ENCODE measurements at places on chromosomes 16 and 17.
A peak's percentile ranks its signal among the peaks of the same experiment; 100 is the strongest.

DNA sequence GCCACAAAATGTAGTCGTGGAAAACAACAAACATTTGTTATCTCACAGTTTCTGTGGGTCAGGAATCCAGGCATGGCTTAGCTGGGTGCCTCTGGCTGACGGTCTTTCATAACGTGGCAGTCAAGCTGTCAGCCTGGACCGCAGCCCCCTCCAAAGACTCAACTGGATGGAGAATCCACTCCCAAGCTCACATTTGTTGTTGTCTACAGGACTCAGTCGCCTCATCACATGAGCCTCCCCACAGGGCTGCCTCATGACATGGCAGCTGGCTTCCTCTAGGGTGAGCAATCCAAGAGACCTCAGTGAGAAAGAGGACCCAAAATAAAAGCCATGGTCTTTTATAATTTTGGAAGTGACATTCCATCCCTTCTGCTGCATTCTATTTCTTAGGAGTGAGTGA is 34.7 kb upstream of the AKAP1 start:
- DNase-seq: no peak

GRCh38 chr17:50169121-50169764 is 3.4 kb downstream of the SGCA start:
- DNase-seq: peak; percentile 30

DNA sequence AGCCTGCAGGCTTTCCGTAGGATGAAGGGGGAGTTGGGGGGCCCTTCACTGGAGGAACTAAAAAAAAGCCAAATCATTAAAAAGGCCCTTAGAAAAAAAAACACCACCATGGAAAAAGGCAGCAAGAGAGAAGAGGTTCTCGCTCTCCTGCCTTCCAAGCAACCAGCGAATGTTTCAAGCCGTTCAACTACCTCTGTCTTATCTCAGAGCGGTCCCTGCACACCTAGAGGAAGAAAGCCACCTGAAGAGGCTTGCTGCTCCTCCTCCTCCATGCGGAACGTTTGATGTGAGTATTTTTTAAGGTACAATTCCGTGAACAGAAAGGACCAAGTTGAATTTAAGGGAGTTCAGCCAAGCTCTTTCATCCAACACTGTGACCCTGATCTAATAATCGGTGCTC is 9.2 kb downstream of the NXN start:
- DNase-seq: peak; percentile 19

GRCh38 chr16:79339863-79340262 is 260.7 kb downstream of the MAF start:
- no peak for DNase-seq

DNA sequence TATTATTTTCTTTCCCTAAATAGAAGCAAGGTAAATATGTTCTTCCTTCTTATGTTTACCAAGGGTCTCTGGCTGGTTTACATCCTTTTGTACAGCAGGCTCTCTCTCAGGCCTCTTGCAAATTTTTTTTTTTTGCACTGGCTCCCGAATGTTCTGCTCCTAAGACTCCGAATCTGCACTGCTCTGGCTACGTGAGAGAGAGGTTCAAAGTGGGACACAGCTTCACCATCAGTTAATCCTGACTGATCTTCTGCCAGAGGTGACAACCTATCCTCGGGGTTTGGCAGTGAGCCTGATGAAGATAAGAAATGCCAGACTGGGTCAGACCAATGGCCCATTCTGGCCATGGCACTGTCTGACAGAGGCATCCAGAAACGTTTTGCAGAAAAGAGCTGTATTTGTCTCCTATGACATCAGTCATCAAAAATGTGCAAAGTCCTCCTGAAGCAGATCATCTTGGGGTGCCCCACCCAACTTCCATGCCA is 136.9 kb downstream of the GRIN2A start:
- DNase-seq: no peak

DNA sequence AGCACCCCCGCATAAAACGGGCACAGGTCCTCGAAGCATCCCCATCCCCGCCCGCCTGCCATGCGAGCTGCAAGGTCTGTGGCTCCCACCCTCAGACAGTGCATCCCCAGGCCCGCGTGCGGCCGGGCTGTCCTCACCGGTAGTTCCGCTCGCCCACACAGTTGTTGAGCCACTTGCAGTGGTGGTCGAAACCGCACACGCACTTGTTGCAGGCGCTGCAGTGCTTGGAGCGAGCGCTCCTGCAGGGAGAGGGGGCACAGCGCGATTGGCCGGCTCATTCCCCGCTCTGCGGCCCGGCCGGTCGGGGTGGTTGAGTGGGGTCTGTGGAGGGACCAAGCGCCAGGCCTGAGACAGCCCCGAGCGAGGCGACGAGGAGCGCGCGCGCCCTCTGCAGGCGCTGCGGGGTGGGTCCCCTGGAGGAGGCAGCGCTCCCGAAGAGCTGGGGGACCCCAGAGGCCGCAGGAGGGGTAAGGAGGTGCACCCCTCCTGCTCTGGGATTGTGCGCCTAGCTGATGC is 6.0 kb upstream of the TPPP3 start:
- DNase-seq: no peak

DNA sequence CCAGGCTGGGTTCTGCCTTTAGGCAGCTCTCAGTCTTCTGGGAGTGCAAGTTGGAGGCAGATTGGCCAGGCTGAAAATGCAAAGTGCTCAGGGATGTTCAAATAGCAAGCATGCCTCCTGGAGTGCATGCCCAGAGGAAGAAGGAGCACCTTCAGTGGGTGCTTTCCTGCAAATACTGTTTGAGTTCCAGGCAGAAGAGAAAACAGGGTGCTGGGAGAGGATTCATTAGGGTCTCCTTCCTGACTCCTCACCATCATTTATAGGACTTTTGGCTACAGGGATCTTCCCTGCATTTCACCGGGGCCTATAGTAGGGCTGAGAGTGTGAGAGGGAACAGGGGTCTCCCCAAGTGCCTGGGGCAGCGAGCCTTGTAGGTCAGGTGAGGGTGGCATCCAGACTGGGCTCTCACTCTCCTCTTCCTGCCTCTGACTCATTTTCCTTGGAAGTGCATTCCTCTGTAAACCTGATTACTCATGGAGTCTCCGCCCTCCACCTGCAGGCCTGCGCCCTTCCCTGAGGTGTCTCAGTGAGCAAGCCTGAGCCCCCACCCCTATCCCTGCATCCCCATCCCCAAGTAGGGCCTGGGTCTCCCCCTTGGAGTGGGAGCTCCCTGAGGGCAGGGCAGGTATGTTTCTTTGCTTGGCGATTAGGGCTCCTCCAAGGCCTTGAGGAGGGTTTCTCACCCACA is 17.1 kb upstream of the TNS4 start:
- DNase-seq: no peak

GRCh38 chr16:78638371-78638770 is 538.9 kb downstream of the WWOX start:
- peak; percentile 23 for DNase-seq

- no peak for DNase-seq
Observed at GRCh38 chr17:48663134-48663924, 37.2 kb upstream of the HOXB9 start.

DNA sequence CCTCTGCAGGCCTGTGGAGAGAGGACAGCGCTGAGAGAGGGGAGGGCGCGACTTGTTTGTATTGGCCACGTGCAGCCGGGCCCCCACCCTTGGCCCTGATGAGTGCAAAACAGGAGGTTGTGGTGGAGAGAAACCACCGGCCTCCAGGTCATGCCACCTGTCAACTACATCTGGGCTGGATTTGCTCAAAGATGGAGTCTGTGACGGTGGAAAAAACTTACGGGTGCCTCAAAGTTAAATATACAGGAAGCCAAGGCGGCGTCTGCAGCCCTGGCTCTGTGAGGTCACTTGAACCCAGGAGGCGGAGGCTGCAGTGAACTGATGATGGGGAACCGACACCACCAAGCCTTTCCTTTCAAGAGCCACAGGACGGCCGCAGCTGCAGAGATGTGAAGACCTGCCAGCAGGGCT is 15.7 kb downstream of the C16orf74 start:
- no peak for DNase-seq

All from DMS79 treated with DMSO at 0.1 percent for 48 hours (cell line).